ENCODE measurements at places on chromosomes 3 and 15. TPM values are rescaled to one million over a fixed set of nuclear protein-coding genes. Genes with fewer than 3 reads are reported as not detected.

The GP5 gene
- total RNA-seq: 0.13 TPM

DNA sequence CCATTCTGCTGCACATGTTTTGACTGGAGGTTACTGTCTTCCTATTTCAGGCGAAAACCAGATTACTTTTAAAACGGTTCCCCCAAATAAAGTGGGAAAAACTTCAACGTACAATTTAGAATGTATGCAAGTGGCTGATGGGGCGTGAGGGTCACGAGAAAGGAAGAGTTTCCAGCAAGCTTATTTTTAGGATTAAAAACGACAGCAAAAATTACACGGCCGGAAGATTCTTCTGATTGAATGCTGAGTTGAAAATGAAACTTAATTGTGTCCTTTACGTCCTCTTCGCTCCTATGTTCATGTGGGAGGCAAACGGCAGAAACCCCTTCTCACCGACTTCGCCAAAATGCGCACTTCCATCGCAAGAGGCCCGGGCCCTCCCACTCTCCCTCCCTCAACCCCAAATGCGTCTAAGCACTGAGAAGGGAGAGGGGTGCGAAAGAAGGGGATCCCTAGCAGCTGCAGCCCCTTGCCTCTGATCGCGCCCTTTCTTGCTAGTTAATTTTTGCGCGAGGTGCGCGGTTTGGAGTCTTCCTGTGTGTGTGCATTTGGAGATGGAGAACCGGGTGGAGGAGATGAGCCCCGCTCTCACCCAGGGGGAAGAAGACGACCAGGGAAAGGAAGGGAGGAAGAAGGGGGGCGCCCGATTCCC lies 656 bp downstream of the CD47 start:
- H3K36me3 ChIP-seq: no peaks in the 10 kb centered on the region
- H3K4me3 ChIP-seq: peak overlapping the region; percentile 86
- peak; percentile 67 for DNase-seq

DNA sequence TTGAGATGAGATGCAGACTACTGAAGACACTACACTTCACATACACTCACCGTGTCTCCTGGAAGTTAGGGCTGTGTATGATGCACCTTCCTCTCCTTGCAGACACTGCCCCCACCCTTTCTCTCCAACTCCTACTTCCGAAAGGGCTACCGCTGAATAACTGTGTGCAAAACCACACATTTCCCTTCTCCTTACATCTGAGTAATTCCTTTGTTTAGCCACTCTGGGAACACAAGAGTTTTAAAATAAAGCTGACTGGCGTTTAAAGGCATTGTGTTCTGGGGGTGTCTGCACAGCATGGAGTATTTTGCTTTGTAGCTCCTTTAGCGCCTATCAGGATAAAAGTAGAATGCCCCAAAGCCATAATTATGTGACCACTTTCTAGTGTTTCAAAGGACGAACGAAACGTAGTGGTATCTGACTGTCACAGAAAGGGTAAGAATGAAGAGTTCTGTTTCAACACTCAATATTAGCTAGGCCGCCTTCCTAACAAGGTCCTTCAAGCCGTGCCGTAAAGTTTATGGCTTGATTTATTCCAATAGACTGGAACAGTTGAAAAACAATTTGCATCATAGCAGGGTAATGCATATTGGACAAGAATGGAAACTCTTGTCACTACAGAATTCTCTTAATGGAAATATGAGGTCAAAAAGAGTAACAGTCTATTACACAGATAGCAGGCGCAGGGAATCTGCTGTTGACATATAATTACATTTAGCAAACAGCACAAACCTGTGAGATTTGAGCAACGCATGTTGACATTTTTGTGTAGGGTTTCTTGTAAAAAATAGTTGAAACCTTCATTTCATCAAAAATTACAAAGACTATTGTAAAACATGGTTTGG lies 619.9 kb downstream of the FOXP1 start:
- no peak overlapping the region for H3K4me3 ChIP-seq
- no peak overlapping the region for H3K27ac ChIP-seq
- H3K36me3 ChIP-seq: peaks cover 12% of the 10 kb centered on the region
- H3K27me3 ChIP-seq: no peaks in the 10 kb centered on the region
- DNase-seq: no peak

DNA sequence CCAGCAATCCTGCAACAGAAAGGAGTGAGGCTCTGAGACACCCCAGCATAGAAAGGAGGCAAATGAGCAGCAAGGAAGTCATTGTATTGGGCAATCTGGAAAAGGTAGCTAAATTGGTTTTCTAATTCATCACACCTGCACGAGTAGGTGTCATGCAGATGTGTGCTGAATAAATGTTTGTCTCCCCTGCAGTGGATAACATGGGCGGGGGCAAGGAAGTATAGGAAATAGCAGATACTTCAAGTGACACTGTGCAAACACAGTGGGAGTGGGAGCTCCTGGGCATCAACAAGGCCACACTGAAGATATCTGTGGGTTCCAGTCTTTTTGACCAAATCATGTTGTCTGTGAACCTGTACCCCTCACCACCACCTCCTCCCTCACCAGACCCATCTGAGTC lies 14.4 kb upstream of the HTR3E start:
- H3K4me3 ChIP-seq: no peak overlapping the region
- no peak for DNase-seq
- H3K27me3 ChIP-seq: no peaks in the 10 kb centered on the region
- H3K4me1 ChIP-seq: no peaks in the 10 kb centered on the region

- DNase-seq: no peak
- no peak overlapping the region for H3K4me3 ChIP-seq
- H3K4me1 ChIP-seq: peaks cover 3% of the 10 kb centered on the region
- no peak overlapping the region for H3K27ac ChIP-seq
- H3K27me3 ChIP-seq: no peaks in the 10 kb centered on the region
Measured at GRCh38 chr15:66014635-66015182, 145.4 kb downstream of the RAB11A start.

- no peak overlapping the region for H3K27ac ChIP-seq
- no peak overlapping the region for H3K4me3 ChIP-seq
- H3K36me3 ChIP-seq: no peaks in the 10 kb centered on the region
- H3K27me3 ChIP-seq: no peaks in the 10 kb centered on the region
- H3K4me1 ChIP-seq: no peaks in the 10 kb centered on the region
- no peak for DNase-seq
Measured at GRCh38 chr3:177899275-177900067, 636.8 kb upstream of the KCNMB2 start.

GRCh38 chr3:184592371-184593219 lies 31.0 kb downstream of the EPHB3 start:
- DNase-seq: no peak
- H3K4me1 ChIP-seq: peaks cover 16% of the 10 kb centered on the region
- H3K27me3 ChIP-seq: no peaks in the 10 kb centered on the region
- H3K36me3 ChIP-seq: no peaks in the 10 kb centered on the region
